ENCODE measurements at places on chromosomes 3 and 15.

- no peak overlapping the region for H3K4me3 ChIP-seq
- peaks cover 47% of the 10 kb centered on the region for H3K4me1 ChIP-seq
- H3K27ac ChIP-seq, result no peak overlapping the region
- H3K36me3 ChIP-seq, result peaks cover 14% of the 10 kb centered on the region
- DNase-seq, result no peak
Observed at GRCh38 chr3:196423044-196423781, 9.0 kb downstream of the UBXN7 start.

GRCh38 chr3:44802011-44802410, 40.4 kb downstream of the KIF15 start:
- peaks cover 48% of the 10 kb centered on the region for H3K36me3 ChIP-seq
- no peaks in the 10 kb centered on the region for H3K27me3 ChIP-seq
- DNase-seq, result no peak

- H3K4me3 ChIP-seq, result no peak overlapping the region
- H3K36me3 ChIP-seq, result peaks cover 21% of the 10 kb centered on the region
- H3K27me3 ChIP-seq, result no peaks in the 10 kb centered on the region
- no peak for DNase-seq
- no peak overlapping the region for H3K27ac ChIP-seq
Observed at GRCh38 chr3:15420871-15421270, 6.5 kb downstream of the METTL6 start.

DNA sequence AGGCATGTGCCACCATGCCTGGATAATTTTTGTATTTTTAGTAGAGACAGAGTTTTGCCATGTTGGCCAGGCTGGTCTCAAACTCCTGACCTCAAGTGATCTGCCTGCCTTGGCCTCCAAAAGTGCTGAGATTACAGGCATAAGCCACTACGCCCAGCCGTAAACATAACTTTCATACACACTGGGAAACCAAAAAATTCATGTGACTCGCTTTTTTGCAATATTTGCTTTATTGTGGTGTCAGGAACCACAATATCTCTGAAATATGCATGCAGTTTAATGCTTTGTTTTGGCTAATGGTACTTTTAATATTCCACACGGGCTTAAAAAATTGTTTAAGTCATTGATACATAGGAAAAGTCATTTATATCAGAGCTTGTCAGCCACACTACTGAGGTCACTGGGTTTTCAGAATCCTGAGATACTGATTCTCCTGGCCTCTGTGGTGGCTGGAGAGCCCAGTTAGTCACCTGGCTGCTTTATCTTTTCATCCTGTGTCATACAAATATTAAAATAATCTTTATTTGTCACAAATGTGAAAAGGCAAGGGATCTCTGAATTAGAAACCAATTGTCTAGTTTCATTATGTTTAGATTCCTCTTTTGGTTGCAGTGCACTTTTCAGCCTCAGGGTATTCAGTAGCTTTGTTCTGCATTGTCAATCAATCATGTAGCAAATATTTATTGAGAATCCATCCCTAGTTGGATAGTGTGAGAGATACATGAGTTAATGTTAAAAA, 10.0 kb downstream of the TMEM62 start:
- DNase-seq, result no peak
- no peak overlapping the region for H3K4me3 ChIP-seq
- peaks cover 11% of the 10 kb centered on the region for H3K4me1 ChIP-seq
- H3K36me3 ChIP-seq, result peaks cover 42% of the 10 kb centered on the region
- no peaks in the 10 kb centered on the region for H3K27me3 ChIP-seq

DNA sequence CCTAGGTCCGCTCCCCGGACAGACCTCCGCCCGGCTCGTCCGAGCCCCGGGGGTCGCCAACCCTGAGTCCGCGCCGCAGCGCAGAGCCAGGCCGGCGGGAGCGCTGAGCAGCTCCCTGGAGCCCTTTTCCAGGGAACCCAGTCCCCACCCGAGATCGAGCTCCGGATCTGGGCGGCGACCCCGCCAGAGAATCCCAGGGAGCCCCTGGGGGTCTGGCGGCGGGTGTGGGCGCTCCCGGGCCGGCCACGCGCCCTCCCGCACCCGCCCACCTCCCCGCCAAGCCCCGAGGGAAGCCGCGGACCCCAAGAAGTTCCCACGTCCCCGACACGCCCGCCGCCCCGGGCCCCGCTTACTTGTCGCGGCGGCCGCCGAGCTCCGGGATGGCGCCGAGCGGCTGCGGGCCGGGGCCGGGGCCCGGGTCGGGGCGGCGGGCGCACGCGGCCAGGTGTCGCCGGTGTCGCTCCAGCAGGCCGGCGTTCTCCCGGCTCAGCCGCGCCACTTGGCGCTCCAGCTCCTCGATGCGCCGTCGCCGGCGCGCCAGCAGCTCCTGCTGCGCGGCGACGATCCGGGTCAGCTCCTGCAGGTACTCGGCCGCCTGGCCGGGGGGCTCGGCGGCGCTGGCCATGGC, 137.7 kb downstream of the NUP210 start:
- H3K27ac ChIP-seq, result no peak overlapping the region
- DNase-seq, result peak; percentile 29
- peaks cover 10% of the 10 kb centered on the region for H3K36me3 ChIP-seq
- peaks cover 54% of the 10 kb centered on the region for H3K27me3 ChIP-seq
- peaks cover 2% of the 10 kb centered on the region for H3K4me1 ChIP-seq

GRCh38 chr3:124246376-124246775, 254.5 kb upstream of the ROPN1 start:
- H3K36me3 ChIP-seq, result no peaks in the 10 kb centered on the region
- DNase-seq, result no peak
- H3K27ac ChIP-seq, result no peak overlapping the region
- no peaks in the 10 kb centered on the region for H3K4me1 ChIP-seq

GRCh38 chr15:87938031-87938430, 318.5 kb downstream of the NTRK3 start:
- H3K36me3 ChIP-seq, result no peaks in the 10 kb centered on the region
- no peaks in the 10 kb centered on the region for H3K4me1 ChIP-seq
- peaks cover 12% of the 10 kb centered on the region for H3K27me3 ChIP-seq
- DNase-seq, result no peak
- no peak overlapping the region for H3K4me3 ChIP-seq

GRCh38 chr3:160398820-160399124, 253 bp downstream of the IFT80 start:
- H3K4me3 ChIP-seq, result peak overlapping the region; percentile 98
- DNase-seq, result no peak
- H3K4me1 ChIP-seq, result peaks cover 37% of the 10 kb centered on the region
- peak overlapping the region; percentile 100 for H3K27ac ChIP-seq
- peaks cover 29% of the 10 kb centered on the region for H3K36me3 ChIP-seq

GRCh38 chr15:54206586-54207321, 228.5 kb downstream of the UNC13C start:
- no peaks in the 10 kb centered on the region for H3K36me3 ChIP-seq
- H3K27me3 ChIP-seq, result peaks cover 4% of the 10 kb centered on the region
- no peaks in the 10 kb centered on the region for H3K4me1 ChIP-seq
- no peak overlapping the region for H3K27ac ChIP-seq
- H3K4me3 ChIP-seq, result no peak overlapping the region
- DNase-seq, result no peak

- peak; percentile 18 for DNase-seq
- H3K4me3 ChIP-seq, result no peak overlapping the region
- H3K4me1 ChIP-seq, result peaks cover 7% of the 10 kb centered on the region
- no peaks in the 10 kb centered on the region for H3K27me3 ChIP-seq
- no peak overlapping the region for H3K27ac ChIP-seq
Observed at GRCh38 chr3:12175844-12176453, 17.2 kb upstream of the TIMP4 start.

- peaks cover 3% of the 10 kb centered on the region for H3K27me3 ChIP-seq
- H3K27ac ChIP-seq, result no peak overlapping the region
- no peaks in the 10 kb centered on the region for H3K36me3 ChIP-seq
- no peak for DNase-seq
- no peak overlapping the region for H3K4me3 ChIP-seq
Observed at GRCh38 chr3:142844339-142844977, 44.4 kb downstream of the PCOLCE2 start.

GRCh38 chr3:192651836-192652512, 75.4 kb downstream of the FGF12 start:
- DNase-seq, result no peak
- H3K27me3 ChIP-seq, result peaks cover 10% of the 10 kb centered on the region
- no peak overlapping the region for H3K27ac ChIP-seq
- H3K4me3 ChIP-seq, result no peak overlapping the region

GRCh38 chr3:35446896-35447295, 192.4 kb upstream of the ARPP21 start:
- H3K27ac ChIP-seq, result no peak overlapping the region
- no peak for DNase-seq
- H3K36me3 ChIP-seq, result no peaks in the 10 kb centered on the region
- no peak overlapping the region for H3K4me3 ChIP-seq
- H3K4me1 ChIP-seq, result no peaks in the 10 kb centered on the region
- H3K27me3 ChIP-seq, result no peaks in the 10 kb centered on the region

All from activated naive CD8-positive, alpha-beta T cell treated with anti-CD3 and anti-CD28 coated beads for 36 hours (primary cell).